Endodermal cell (in vitro differentiated cells): ENCODE measurements at places on chromosomes 4 and X. TPM values are rescaled to one million over a fixed set of nuclear protein-coding genes. Genes with fewer than 3 reads are reported as not detected.

DNA sequence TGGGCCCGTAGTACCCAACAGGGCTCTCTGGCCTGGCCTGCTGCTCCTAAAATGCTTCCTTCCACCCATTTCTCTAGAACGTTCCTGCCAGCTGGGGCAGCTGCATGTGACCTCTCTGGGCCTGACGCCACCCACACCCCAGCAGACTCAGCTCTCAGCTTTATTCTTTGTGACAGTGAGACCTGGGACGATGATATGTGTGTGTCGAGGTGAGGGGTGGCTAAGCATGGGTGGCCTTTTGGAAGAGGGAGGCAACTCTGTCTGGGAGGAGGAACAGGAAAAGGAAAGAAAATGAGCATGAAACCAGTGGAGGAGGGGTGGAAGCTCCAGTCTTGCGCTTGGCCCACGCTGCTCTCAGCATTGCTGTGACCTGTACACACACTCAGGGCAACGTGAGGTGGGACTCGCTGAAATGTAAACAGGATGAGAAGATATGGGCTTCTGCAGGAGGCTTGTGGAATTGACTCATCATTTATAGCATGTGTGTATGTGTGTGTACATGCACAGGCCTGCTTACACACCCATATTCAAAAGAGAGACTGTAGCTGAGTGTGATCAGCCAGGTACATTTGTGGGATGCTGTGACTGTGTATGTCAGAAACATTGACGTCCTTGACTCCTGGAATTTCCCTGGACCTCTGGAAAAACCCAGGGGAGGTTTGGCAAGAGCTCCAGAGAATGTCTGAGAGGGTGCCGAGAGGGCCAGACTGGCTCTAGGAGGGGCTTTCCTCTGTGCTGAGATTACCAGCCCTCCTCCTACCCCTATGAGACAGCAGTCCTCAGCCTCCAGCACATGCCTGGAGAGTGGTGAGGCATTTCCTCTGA lies 137.9 kb downstream of the PJA1 start:
- DNase-seq: peak; percentile 17

GRCh38 chrX:13747836-13748235 lies 13.3 kb downstream of the OFD1 start:
- peak; percentile 59 for DNase-seq

GRCh38 chrX:4909348-4909747 lies 1195.9 kb upstream of the PRKX start:
- DNase-seq: no peak

DNA sequence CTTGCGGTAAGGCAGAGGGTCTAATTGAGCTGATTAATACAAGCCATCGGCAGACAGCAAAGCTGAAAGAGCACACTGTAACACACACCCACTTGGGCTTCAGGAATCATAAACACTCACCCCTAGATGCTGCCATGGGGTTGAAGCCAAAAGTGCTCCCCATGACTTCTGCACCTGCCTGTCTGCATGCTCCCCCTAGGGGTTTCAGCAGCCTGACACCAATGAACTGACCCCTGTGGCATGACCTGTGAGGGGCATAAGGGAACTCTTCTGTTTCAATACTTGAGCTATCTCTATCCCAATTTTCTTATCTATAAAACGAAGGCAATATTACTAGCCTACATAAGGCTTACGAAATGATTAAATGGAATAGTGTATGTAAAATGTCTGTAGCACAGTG lies 23.0 kb upstream of the IL13RA2 start:
- peak; percentile 55 for DNase-seq

- peak; percentile 80 for DNase-seq
These were observed 38.4 kb downstream of the NAP1L5 start for GRCh38 chr4:88659055-88659889.

DNA sequence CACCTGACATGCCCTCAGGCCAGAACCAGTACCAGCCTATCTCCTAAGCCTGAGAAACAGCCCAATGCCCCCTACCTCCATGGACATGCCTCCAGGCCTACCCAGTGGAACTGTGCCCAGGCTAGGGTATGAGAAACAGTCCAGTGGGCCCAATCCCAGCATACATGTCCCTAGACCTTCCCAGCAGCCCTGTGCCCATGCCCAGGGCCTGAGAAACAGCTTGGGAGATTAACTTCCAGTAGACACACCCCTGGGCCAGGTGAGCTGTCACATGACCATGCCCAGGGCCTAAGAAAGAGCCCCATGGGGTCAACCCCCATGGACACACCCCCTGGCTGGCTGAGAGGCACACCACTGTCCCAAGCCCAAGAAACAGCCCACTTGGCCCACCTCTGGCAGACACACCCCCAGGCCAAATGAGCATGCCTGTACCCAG lies 78.8 kb downstream of the CBR4 start:
- DNase-seq: no peak

- no peak for DNase-seq
These were observed 154.5 kb downstream of the GRXCR1 start for GRCh38 chr4:43047058-43047457.

The EPGN gene
- total RNA-seq: not detected in 2 replicates

DNA sequence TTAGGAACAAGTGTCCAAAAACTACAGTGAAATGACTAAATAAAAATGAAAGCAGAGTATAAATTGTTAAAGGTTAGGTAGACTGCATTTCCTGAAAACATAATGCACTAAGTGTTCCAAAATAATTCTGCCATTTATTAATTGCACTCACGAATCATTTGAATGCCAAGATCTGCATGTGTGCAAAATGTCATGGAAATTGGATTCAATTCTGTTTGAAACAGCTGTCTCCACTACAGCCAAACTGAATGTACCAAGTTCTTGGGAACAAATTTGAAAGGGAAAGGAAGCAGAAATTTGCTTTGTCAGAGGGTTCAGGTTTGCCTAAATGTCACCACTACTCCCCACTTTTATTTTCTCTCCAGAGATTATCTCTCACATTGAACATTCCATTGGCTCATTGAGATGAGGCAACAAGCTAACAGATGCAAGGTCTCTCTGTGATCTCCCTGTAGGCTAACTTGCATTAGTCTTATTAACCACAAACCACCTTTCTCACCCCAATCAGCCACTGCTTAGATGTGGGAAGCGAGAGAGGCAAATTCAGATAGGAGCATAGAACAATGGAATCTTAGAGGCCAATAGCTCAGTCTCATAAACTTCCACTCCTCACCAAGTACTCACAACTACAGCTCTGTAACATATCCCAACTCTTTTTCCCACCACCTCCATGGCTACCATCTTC lies 226.6 kb downstream of the KDR start:
- peak; percentile 7 for DNase-seq

- no peak for DNase-seq
These were observed 56.4 kb downstream of the SPCS3 start for GRCh38 chr4:176376032-176376614.

The COL4A5 gene
- total RNA-seq: 302 and 365 TPM in 2 replicates

- DNase-seq: no peak
These were observed 23.0 kb upstream of the FGF5 start for GRCh38 chr4:80243274-80244018.

DNA sequence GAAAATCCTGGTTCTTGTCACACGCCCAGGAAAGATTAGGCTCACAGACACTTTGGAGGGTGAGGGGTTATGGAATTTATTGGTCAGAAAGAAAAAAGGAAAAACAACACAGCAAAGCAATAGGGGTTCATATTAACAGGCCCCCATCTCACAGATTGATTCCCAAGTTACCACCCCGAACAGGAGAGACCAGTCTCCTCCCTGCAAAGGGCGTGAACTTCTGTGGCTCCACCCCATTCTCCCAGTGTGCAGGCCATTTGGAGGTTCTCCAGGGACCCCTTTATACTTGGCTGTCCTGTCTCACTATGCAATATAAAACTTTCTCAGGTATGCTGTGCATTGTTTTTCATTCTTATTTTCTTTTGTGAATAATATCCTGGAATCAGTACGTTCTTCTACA lies 7.4 kb downstream of the FGF2 start:
- DNase-seq: no peak

- no peak for DNase-seq
These were observed 11.3 kb downstream of the RASSF6 start for GRCh38 chr4:73608689-73609594.

The PRKG2 gene
- total RNA-seq: 0.92 to 1.3 TPM (median 1.1 TPM) in 3 replicates

GRCh38 chr4:165787516-165788274 lies 85.3 kb upstream of the TLL1 start:
- DNase-seq: no peak

The TRO gene
- total RNA-seq: 169 to 295 TPM (median 179 TPM) in 3 replicates

DNA sequence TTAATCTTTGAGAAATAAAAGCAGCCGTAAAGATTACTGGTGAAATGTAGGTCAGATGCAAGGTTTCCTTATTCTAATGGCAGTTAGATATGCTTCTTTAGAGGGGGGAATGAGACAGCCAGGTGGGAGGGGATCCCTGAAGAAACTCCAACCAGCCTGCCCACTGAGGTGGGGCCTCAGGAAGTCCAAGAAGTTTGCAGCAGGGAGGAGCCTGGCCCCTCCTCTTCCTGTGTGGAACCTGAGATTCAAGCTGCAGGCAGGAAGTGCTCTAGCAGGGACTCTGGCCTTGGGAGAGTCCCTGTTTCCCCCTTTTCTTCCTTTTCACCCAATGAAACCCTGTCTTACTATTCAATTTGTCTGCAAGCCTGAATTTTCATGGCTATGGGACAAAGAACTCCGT lies 101.4 kb upstream of the SLITRK2 start:
- DNase-seq: no peak

The AMBN gene
- not detected in 3 replicates for total RNA-seq

DNA sequence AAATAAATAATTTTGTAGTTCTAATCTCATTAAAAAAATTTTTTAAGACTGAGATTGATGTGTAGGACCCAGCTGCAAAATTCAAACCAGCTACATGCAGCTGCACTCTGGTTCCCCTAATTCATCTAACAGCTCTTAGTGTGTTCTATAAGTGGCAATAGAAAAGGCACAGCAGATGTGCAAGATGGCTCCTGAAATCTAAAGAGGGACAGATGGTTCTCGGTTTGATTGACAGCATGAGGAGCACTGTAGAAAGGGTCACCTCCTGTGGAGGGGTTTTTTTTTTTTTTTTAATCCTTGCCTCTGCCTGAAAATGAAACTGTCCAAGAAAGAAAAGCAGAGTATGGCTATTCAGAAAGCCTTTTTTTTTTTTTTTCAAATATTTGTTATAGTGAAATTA lies 16.9 kb upstream of the OCIAD1 start:
- DNase-seq: no peak

- DNase-seq: peak; percentile 64
These were observed 424.5 kb upstream of the CTSO start for GRCh38 chr4:156378033-156378665.

- DNase-seq: no peak
These were observed 127.1 kb downstream of the ATRX start for GRCh38 chrX:77658886-77659285.

DNA sequence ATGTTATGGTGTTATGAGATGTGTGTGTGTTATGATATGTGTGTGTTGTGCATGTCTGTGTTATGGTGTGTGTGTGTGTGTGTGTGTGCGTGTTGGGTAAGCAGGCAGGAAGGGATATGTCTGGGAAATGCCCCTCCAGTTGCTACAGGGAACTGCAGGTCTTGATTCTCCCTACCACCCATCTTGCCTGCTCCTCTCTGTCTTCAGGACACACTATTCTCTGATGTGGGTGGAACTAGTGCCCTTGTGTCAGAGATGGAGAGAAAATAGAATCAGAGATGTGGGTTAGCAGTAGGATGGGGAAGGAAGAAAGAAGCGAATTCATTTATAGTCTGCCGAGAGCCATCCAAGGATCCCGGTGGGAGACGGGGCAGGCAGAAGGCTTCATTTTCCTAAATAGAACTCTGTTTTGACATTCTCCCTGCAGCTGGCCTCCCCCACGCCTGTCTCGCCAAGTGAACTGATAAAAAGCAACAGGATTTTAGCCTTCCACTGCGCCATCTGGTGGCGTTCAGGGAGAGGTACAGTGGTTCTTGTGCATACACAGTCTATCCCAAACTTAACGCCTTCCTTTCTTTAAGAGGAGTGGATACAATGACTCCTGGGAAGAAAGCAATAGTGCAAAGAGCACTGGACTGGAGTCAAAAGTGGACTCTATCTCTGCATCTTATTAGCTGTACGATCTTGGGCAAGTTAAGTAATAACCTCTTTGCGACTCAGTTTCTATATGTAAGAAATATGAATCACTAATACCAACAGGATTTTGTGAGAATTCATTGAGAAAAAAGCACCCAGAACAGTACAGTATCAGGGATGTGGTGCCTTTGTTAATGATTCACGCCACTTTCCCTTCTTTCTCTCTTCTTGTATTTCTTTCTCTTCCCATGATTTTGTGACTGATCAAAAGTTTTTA lies 14.1 kb upstream of the MGST2 start:
- DNase-seq: peak; percentile 90

DNA sequence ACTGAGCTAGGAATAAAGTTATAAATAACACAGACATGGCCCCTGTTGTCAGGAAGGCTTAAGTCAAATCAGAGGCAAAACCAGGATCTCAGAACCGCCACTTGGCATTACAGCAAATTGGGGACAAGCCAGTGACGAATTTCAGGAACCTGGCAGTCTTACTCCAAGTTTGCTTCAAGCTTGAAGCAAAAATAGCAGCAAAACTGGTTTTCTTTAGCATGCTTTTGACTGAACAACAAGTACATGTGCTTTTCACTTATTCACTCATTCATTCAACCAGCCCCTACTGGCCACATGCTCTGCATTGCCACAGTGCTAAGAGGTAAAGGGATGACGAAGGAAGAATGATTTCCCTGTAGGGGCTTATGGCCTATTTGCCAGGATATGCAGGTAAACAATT lies 253.9 kb upstream of the PPARGC1A start:
- no peak for DNase-seq

- DNase-seq: no peak
These were observed 78.7 kb upstream of the MSX1 start for GRCh38 chr4:4780729-4781244.

- no peak for DNase-seq
These were observed 57.2 kb downstream of the MFAP3L start for GRCh38 chr4:169968999-169969398.

- DNase-seq: no peak
These were observed 3.6 kb downstream of the LINC00632 start for GRCh38 chrX:140713174-140713539.

- no peak for DNase-seq
These were observed 108.9 kb downstream of the NR3C2 start for GRCh38 chr4:148333265-148333664.

- DNase-seq: no peak
These were observed 242.4 kb downstream of the ARHGAP24 start for GRCh38 chr4:85717351-85717750.

DNA sequence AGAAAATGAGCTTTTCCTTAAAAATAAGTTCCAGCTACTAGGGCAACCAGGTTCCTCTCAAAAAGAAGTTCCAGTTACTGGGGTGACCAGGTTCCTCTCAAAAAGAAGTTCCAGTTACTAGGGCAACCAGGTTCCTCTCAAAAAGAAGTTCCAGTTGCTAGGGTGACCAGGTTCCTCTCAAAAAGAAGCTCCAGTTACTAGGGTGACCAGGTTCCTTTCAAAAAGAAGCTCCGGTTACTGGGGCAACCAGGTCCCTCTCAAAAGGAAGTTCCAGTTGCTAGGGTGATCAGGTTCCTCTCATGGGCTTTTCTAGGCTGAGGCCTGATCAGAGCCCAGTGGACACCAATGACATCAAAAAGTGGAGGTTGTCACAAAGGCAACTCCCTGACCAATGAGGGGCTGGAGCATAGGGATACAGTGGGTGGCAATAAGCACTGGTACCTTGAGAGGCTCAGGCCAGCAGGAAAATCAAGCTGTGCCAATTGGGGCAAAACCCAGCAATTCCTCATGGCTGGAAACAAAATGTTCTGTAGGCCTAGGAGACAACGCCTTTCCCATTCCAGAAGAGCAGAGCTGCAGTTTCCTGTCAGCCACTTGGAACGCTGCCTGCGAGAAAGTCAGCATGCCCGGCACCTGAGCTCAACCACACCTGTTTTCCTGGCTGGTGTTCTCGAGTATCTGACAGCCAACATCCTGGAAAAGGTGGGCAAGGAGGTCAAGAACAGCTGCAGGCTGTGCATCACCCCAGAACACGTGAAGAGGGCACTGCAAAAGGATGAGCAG lies 12.3 kb upstream of the SYTL5 start:
- peak; percentile 75 for DNase-seq
